ENCODE measurements at places on chromosomes 6 and 20.

- peaks cover 3% of the 10 kb centered on the region for H3K4me1 ChIP-seq
- H3K27ac ChIP-seq, result no peak overlapping the region
- no peaks in the 10 kb centered on the region for H3K27me3 ChIP-seq
- no peaks in the 10 kb centered on the region for H3K36me3 ChIP-seq
Observed at GRCh38 chr6:133953634-133954415, 801 bp downstream of the TBPL1 start.

GRCh38 chr6:94494500-94494899, 1075.1 kb upstream of the EPHA7 start:
- H3K4me1 ChIP-seq, result no peaks in the 10 kb centered on the region
- H3K27ac ChIP-seq, result no peak overlapping the region
- no peaks in the 10 kb centered on the region for H3K27me3 ChIP-seq
- H3K4me3 ChIP-seq, result no peak overlapping the region
- DNase-seq, result no peak

- peaks cover 13% of the 10 kb centered on the region for H3K4me1 ChIP-seq
- H3K4me3 ChIP-seq, result no peak overlapping the region
- H3K27ac ChIP-seq, result no peak overlapping the region
- no peak for DNase-seq
- H3K27me3 ChIP-seq, result no peaks in the 10 kb centered on the region
Observed at GRCh38 chr6:112173221-112173804, 81.1 kb downstream of the LAMA4 start.

DNA sequence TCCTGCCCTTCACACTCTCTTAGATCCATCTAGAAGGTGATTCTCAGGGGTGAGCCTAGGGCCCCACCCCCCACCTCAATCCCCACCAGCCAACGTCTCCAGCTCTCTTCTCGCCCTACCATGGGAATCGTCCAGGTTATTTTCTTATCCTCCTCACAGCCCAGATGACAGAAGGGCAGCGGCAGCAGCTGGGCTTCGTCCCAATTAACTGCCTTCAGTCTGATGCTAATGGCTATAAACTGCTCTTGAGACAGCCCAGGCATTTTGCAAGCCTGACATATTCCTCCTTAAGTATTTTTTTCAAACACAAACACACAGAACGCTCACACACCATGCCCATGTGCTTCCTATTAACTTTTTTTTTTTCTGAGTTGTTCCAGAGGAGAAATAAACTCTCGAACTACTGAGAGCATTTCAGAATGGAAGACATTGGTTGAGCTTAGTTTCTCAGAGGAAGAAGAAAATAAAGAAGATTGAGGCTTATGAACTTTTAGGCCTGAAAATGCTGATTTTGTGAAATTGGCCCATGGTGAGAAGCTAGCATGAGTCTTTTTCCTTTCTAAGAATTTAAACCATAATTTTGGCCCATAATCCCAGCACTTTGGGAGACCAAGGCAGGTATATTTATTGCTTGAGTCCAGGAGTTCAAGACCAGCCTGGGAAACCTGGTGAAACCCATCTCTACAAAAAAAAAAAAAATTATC, 124.6 kb downstream of the EYA2 start:
- H3K27ac ChIP-seq, result no peak overlapping the region
- no peaks in the 10 kb centered on the region for H3K27me3 ChIP-seq
- no peak overlapping the region for H3K4me3 ChIP-seq
- H3K4me1 ChIP-seq, result no peaks in the 10 kb centered on the region

GRCh38 chr6:135128268-135128914, 52.7 kb upstream of the MYB start:
- H3K4me3 ChIP-seq, result no peak overlapping the region
- no peak overlapping the region for H3K27ac ChIP-seq
- H3K4me1 ChIP-seq, result no peaks in the 10 kb centered on the region
- H3K27me3 ChIP-seq, result no peaks in the 10 kb centered on the region
- DNase-seq, result no peak

- H3K27ac ChIP-seq, result no peak overlapping the region
- H3K36me3 ChIP-seq, result no peaks in the 10 kb centered on the region
- H3K4me3 ChIP-seq, result no peak overlapping the region
- no peaks in the 10 kb centered on the region for H3K27me3 ChIP-seq
- no peaks in the 10 kb centered on the region for H3K4me1 ChIP-seq
Observed at GRCh38 chr6:75296811-75297779, 12.5 kb upstream of the TMEM30A start.

GRCh38 chr20:35992713-35993335, 24.4 kb downstream of the CNBD2 start:
- H3K27ac ChIP-seq, result no peak overlapping the region
- H3K4me1 ChIP-seq, result peaks cover 3% of the 10 kb centered on the region
- no peak overlapping the region for H3K4me3 ChIP-seq
- no peaks in the 10 kb centered on the region for H3K27me3 ChIP-seq
- no peaks in the 10 kb centered on the region for H3K36me3 ChIP-seq
- peak; percentile 62 for DNase-seq

DNA sequence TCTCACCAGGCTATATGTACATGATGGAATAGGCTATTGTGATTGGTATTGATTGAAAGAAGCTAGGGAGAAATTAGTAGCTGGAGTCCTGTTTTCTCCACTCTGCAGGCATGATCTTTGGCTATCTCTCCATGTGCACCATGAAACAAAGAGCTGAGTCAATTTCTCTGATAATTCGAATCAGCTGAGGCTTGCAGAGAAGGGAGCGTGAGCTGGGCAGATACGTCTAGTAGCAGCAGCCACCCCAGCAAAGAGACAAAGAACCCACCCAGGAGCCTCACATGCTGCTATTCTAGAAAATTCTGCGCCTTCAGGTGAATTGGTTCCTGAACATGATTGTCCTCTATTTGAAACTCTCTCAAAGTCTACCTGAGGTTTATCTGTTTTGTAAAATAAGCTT, 6.9 kb upstream of the SGK1 start:
- no peaks in the 10 kb centered on the region for H3K4me1 ChIP-seq
- H3K27ac ChIP-seq, result no peak overlapping the region
- H3K36me3 ChIP-seq, result no peaks in the 10 kb centered on the region
- peaks cover 3% of the 10 kb centered on the region for H3K27me3 ChIP-seq
- DNase-seq, result no peak

GRCh38 chr20:5189917-5190316, 63.1 kb downstream of the CDS2 start:
- H3K36me3 ChIP-seq, result peaks cover 94% of the 10 kb centered on the region
- DNase-seq, result no peak
- no peak overlapping the region for H3K4me3 ChIP-seq
- peaks cover 12% of the 10 kb centered on the region for H3K4me1 ChIP-seq
- H3K27ac ChIP-seq, result no peak overlapping the region
- H3K27me3 ChIP-seq, result no peaks in the 10 kb centered on the region

DNA sequence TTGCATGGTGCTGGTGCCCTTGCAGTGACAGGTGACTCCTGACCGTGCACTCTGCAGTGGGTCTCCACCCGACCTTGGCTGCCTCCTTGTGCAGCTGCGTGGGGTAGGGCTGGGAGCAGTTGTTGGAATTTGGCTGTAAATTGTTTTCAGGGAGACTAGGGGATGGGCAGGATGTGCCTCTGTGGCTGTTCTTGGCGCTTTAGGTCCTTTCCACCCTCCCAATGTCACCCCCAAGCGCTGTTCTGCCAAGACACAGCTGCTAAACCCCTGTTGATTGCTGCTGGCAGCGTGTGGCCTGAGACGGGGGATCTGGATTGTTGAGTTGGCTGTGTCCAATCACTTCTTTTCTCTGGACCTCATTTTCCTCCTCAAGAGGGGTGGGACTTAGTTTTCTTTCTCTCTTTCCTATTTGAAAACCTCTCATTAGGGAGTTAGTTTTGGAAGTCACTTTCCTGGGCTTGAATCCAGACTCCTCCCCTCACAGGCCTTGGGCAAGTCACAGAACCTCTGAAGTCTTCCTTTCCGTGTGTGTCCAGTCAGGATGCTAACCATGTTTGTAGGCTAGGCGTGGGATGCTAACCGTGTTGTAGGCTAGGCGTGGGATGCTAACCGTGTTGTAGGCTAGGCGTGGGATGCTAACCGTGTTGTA, 8.5 kb downstream of the IGF2R start:
- no peak overlapping the region for H3K27ac ChIP-seq
- H3K36me3 ChIP-seq, result peaks cover 6% of the 10 kb centered on the region
- H3K27me3 ChIP-seq, result no peaks in the 10 kb centered on the region
- no peak overlapping the region for H3K4me3 ChIP-seq
- DNase-seq, result no peak

DNA sequence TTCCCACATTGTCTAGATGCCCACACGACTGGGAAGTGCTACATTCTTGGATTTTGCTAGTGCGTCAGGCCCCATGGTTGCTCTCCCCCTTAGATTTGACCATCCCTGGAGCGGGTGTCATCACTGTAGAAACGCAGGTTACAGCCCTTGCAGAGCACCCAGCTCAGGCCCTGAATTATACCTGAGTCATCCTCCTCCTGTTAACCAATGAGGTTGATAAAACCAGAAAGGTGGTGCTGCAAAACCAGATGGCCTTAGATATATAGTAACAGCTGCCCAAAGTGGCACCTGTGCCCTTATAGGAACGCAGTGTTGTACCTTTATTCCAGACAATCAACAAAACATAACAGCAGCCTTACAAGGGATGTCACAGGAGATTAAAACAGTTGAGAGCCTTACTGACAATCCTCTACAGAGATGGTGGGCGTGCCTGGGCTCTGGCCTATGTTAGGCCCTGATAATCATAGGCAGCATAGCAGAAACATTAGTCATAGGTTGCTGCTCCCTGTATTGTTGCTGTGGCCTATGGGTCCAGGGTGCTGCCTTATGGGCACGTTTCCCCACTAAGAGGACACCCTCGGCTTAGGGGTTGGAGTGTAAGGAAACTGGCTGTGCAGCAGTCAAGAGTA, 33.6 kb upstream of the HSF2 start:
- no peaks in the 10 kb centered on the region for H3K36me3 ChIP-seq
- H3K4me3 ChIP-seq, result no peak overlapping the region
- no peak for DNase-seq
- H3K27me3 ChIP-seq, result no peaks in the 10 kb centered on the region
- no peaks in the 10 kb centered on the region for H3K4me1 ChIP-seq
- no peak overlapping the region for H3K27ac ChIP-seq

DNA sequence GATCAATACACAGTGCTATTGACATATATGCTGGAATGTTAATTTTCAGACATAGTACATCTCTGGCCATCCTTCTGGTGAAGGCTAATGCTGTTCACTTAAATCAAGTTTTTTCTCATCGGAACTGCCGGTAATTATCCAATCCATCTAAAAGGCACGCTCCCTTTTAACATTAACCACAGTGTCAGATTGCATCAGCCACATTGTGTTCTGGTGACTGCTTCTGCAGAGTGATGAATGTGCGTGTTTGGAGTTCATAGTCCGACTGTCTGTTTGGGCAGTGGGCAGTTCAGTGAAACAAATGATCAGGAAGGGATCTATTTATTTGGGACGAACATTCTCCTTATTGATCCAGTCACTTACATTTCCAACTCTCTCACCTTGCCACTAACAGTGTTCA, 49.5 kb downstream of the SOBP start:
- peaks cover 44% of the 10 kb centered on the region for H3K4me1 ChIP-seq
- DNase-seq, result no peak
- H3K27me3 ChIP-seq, result no peaks in the 10 kb centered on the region
- no peak overlapping the region for H3K27ac ChIP-seq
- H3K36me3 ChIP-seq, result peaks cover 49% of the 10 kb centered on the region

DNA sequence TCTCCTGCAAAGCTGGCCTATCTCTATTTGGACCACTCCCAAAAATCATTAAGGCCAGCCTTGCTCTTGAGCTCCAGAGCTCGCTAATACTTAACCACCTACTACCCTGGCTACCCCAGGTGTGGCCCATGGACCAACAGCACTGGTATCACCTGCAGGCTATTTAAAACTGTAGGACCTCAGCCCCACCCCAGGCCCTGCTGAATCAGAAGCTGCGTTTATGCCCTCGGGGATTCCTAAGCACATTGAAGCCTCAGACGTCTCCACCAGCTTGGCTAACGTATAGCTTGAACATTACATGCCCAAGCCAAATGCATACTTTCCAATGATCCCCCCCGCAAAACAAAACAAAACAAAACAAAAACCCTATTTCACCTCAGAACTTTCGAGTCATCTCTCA, 19.7 kb upstream of the SPAG4 start:
- H3K27ac ChIP-seq, result no peak overlapping the region
- H3K4me1 ChIP-seq, result peaks cover 4% of the 10 kb centered on the region
- no peak for DNase-seq
- peaks cover 53% of the 10 kb centered on the region for H3K27me3 ChIP-seq
- no peak overlapping the region for H3K4me3 ChIP-seq

GRCh38 chr6:162671580-162672165, 55.9 kb downstream of the PRKN start:
- H3K27me3 ChIP-seq, result no peaks in the 10 kb centered on the region
- H3K4me3 ChIP-seq, result no peak overlapping the region

DNA sequence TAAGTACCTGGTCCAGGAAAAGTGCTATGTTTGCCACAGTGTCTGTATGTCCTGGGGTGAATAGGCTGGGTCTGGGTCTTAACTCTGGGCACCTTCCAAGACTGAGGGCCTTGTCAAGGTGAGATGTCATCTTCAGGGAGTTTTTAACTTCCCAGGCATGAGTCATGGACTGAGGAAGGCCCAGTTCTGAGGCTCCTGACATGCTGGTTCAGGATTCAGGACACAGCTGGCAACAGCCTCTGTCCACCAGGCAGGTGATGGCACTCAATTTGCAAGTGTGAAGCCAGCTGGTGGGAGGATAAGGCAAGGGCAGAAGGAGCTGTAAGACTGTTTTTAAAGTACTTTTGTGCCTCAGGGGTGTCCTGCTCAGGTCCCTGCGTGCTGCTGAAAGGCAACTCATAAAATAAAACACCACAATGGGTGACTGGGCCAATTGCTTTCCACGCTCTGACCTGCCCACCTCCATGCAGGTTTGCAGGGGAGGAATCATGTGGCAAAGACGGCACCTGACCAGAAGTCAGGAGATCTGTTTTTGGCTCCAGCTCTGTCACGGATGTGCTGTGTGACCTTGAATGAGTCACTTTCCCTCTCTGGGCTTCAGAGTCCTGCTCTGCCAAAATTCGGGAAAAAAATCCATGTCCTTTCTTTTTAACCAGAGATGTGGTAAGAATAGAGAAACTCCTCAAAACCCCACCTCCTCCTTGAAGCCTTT, 4.9 kb upstream of the PACSIN1 start:
- no peaks in the 10 kb centered on the region for H3K27me3 ChIP-seq
- H3K27ac ChIP-seq, result no peak overlapping the region
- DNase-seq, result no peak
- H3K36me3 ChIP-seq, result no peaks in the 10 kb centered on the region
- H3K4me3 ChIP-seq, result no peak overlapping the region

DNA sequence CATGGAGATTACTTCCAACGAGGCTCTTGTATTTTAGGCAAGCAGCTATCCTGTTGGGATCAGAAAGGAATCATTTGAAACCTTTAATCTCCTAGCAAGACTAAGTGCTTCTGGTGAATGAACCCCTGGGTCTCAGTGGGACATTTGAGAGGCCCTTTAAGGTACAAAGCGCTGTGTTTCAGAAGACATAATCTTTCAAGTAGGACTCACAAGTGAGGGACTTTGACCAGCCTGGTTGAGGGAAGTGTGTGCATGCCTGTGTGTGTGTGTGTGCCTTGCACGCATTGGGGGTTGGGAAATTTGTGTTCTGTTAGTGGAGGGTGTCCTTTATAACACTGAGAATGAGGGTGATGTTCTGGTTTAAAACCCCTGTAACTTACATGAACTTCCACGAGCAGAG, 64.4 kb upstream of the KCNG1 start:
- no peaks in the 10 kb centered on the region for H3K36me3 ChIP-seq
- H3K27ac ChIP-seq, result no peak overlapping the region
- H3K27me3 ChIP-seq, result no peaks in the 10 kb centered on the region
- DNase-seq, result no peak
- H3K4me3 ChIP-seq, result no peak overlapping the region

All from neuronal stem cell (in vitro differentiated cells).